ENCODE measurements at places on chromosomes 7 and 10. TPM values are rescaled to one million over a fixed set of nuclear protein-coding genes. Genes with fewer than 3 reads are reported as not detected.

CDH23 gene
- total RNA-seq: 4.7 TPM

GOLGA7B gene
- total RNA-seq: 10.4 TPM

DNA sequence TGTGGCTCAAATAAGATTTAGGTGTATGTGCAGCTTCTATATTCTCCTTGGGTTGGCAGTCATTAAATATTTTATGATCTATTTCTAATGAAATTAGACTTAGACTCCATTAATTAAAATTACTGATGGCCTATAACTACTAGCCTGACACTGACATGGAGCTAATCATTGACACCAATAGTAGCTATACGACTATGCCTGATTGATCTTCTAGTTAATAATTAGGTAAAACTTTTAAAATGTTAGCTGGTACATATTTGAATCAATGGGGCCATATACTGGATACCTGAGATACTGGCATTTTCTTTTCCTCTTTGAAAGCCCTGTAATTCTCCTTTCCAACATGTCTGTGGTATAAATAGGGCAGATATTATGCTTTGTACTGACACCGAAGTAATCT is 14.4 kb downstream of the WEE2 start:
- no peak for DNase-seq
- H3K4me1 ChIP-seq: peaks cover 3% of the 10 kb centered on the region
- no peaks in the 10 kb centered on the region for H3K27me3 ChIP-seq
- no peaks in the 10 kb centered on the region for H3K36me3 ChIP-seq
- H3K27ac ChIP-seq: no peak overlapping the region

- no peaks in the 10 kb centered on the region for H3K27me3 ChIP-seq
- no peaks in the 10 kb centered on the region for H3K36me3 ChIP-seq
- no peak for DNase-seq
- H3K27ac ChIP-seq: no peak overlapping the region
Measured at GRCh38 chr10:110818311-110819256, 53.1 kb upstream of the PDCD4 start.

GRCh38 chr7:48180981-48181380 is 9.7 kb downstream of the ABCA13 start:
- H3K4me3 ChIP-seq: no peak overlapping the region
- DNase-seq: no peak
- H3K27ac ChIP-seq: no peak overlapping the region
- H3K4me1 ChIP-seq: no peaks in the 10 kb centered on the region
- H3K27me3 ChIP-seq: peaks cover 7% of the 10 kb centered on the region

DNA sequence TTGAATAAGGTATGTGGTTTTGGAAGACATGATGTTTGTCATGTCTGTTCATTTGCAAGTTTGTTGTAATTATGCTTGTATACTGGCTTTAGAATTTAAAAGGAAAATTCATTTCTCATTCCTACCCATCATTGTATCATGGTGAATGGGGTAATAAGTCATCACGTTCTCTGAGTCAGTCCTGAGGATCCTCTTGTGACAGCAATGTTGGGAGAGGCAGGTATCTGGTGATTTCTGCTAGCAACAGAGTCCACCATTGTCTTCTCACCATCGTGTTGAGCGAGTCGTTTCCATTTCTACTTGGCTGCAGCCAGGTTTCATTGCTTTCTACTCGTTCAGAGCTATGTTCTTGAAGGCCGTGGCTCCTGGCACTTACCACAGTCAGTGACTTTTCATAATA is 16.3 kb downstream of the CUL1 start:
- no peak overlapping the region for H3K27ac ChIP-seq
- peaks cover 28% of the 10 kb centered on the region for H3K36me3 ChIP-seq
- no peaks in the 10 kb centered on the region for H3K27me3 ChIP-seq

DNA sequence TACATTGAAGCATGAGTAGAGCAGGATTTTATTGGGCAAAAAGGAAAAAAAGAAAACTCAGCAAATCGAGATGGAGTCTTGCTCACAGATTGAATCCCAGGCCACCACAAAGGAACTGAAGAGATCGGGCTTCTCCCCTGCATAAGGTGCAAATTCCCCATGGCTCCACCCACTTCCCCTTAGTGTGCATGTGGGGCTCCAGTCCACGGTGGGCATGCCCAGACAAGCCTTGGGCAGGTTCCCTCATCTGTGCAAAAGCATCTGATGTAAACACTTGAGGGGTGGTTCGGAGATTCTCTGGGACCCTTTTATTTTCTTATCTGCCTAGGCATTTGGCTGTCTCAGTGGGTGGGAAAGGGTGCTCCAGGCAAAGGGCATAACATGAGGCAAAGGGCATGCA is 150.7 kb downstream of the CFTR start:
- no peaks in the 10 kb centered on the region for H3K27me3 ChIP-seq
- DNase-seq: no peak
- peak overlapping the region; percentile 32 for H3K27ac ChIP-seq
- H3K4me3 ChIP-seq: no peak overlapping the region
- peaks cover 4% of the 10 kb centered on the region for H3K4me1 ChIP-seq

GRCh38 chr7:35802102-35802466 is 1.2 kb downstream of the SEPTIN7 start:
- no peaks in the 10 kb centered on the region for H3K27me3 ChIP-seq
- peak overlapping the region; percentile 98 for H3K4me3 ChIP-seq
- H3K4me1 ChIP-seq: peaks cover 49% of the 10 kb centered on the region
- H3K27ac ChIP-seq: peak overlapping the region; percentile 99
- DNase-seq: no peak

Data from activated CD8-positive, alpha-beta T cell treated with anti-CD3 and anti-CD28 coated beads, Interleukin-2, amount 10 ng/mL, durations not matched to agents 7 days and 5 days (primary cell).